ENCODE measurements at places on chromosomes 6 and 20. TPM values are rescaled to one million over a fixed set of nuclear protein-coding genes. Genes with fewer than 3 reads are reported as not detected.

ARMH2 gene
- not detected for total RNA-seq

PPP1R16B gene
- total RNA-seq = under 0.01 TPM

CTCFL gene
- not detected for total RNA-seq

PRND gene
- total RNA-seq = under 0.01 TPM

TNNC2 gene
- total RNA-seq = 0.36 TPM

EPB41L1 gene
- total RNA-seq = 8.8 TPM

BANF2 gene
- total RNA-seq = not detected

MLN gene
- not detected for total RNA-seq

GPR63 gene
- total RNA-seq = 0.29 TPM

MACROD2 gene
- total RNA-seq = 0.24 TPM

METTL24 gene
- not detected for total RNA-seq

RIMS4 gene
- total RNA-seq = not detected

MCCD1 gene
- total RNA-seq = not detected

SALL4 gene
- total RNA-seq = 2.3 TPM

SIRPD gene
- 0.68 TPM for total RNA-seq

SDCBP2 gene
- 6.4 TPM for total RNA-seq

All from RPMI7951 (cell line).